ENCODE measurements at places on chromosomes 1 and 21.
A peak's percentile ranks its signal among the peaks of the same experiment; 100 is the strongest.

GRCh38 chr21:31457675-31458074 lies 113.6 kb upstream of the TIAM1 start:
- DNase-seq = no peak

DNA sequence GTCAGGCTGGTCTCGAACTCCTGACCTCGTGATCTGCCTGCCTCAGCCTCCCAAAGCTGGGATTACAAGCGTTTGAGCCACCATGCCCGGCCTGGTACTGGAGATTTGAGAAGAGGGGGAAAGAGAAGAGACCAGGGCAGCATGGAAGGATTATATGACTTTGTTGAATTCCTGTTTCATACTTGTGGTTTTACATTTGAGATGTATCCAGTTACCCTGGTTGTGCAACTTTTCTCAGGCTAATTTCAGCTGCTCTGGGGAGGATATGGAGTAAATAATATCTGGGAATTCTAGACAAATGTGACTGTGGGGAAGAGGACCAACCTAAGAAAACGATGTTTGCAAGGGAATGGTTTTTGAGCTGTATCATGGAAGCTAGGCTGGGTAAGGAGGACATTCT lies 89.5 kb upstream of the GREM2 start:
- no peak for DNase-seq

- no peak for DNase-seq
These were observed 39.5 kb downstream of the PHACTR4 start for GRCh38 chr1:28409090-28409489.

- DNase-seq = no peak
These were observed 862 bp upstream of the DIPK1A start for GRCh38 chr1:92961896-92962752.

DNA sequence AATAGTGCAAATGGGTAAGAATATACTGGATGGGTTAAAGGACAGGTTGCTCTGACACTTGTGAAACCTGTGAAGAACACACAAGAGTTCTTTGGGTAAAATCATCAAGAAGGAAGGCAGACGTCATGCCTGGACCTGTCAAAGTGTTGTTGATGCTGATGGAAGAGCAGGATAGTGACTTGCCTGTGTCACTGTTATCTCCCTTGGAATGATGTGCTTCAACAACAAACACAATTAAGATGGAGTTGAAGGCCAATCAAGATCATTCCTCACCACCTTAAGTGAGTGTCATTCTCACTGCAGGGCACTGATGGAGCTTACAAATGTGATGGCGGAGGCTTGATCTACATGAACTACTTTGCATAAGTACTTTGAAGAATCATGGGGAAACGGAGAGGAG lies 73.2 kb downstream of the LRRN2 start:
- DNase-seq = no peak

GRCh38 chr21:42781150-42781970 lies 98.0 kb downstream of the WDR4 start:
- DNase-seq = no peak

GRCh38 chr1:25103164-25103795 lies 129.0 kb downstream of the SYF2 start:
- DNase-seq = no peak

DNA sequence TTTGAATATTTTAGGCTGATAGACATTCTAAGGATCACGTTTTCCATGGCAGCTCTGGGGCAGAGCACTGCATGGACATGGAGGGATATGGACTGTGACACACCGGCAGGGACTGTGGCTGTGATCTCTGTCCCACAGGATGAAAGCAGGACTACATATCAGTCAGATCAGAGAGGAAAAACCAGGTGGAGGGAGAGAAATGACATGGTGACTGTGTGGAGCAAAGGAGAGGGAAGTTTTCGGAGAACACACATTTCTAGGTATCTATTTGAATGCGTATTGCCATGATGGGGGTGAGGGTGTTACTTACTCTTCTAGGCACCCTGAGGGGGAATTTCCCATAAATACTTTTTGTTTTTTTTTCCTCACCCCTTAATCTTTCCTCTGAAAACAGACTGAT lies 3.2 kb upstream of the CD1C start:
- no peak for DNase-seq

GRCh38 chr1:154863315-154864174 lies 6.5 kb downstream of the KCNN3 start:
- no peak for DNase-seq

DNA sequence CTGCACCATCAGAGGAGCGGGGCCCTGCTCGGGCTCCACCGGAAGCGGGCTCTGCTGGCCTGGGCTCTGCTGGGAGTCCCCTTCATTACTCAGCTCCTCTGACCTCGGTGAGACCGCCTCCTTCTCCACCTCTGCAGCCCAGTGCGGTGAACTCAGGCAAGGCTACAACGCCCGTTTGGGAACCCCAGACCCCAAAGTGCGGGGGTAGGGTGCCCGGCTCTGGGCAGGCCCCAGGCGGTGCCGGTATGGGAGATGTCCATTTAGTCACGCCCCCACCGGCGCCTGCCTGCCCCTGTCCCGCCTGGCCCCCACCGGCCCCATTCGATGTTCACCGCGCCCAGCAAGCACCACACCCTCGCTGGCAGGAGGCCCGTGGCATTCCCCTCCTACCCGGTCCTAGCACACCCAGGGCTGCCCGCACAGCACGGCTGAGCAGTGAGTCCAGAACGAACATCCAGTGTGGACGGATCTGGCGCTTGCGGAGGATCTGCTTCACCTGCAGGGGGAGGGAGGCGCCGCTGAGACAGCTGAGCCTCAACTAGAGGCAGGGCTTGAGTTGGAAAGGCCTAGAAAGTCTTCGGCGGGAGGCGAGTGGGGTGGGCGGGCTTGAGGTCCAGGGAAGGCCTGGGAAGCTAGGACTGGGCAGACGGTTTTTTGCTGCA lies 10.0 kb downstream of the MAP3K6 start:
- no peak for DNase-seq

- no peak for DNase-seq
These were observed 98.8 kb downstream of the RASAL2 start for GRCh38 chr1:178192686-178193085.

DNA sequence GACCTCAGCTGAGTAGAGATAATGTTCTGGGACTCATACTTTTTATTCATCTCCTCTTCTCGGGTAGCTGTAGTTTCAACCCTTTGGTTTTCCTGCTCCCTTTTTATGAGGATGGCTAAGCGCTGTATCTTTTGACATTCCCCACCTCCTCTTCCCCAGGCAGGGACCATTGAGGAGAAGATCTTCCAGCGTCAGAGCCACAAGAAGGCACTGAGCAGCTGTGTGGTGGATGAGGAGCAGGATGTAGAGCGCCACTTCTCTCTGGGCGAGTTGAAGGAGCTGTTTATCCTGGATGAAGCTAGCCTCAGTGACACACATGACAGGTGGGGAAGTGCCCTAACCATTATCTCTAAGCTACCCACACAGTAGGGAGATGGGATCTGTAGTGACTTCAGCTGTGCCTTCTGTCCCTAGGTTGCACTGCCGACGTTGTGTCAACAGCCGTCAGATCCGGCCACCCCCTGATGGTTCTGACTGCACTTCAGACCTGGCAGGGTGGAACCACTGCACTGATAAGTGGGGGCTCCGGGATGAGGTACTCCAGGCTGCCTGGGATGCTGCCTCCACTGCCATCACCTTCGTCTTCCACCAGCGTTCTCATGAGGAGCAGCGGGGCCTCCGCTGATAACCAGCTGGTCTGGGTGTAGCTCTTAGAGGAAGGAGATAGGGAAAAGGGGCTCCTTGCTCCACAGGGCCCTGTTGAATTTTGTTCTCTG lies 25.6 kb downstream of the LRRC41 start:
- DNase-seq = no peak

- no peak for DNase-seq
These were observed 9.3 kb downstream of the SLC35E2B start for GRCh38 chr1:1683104-1683905.

GRCh38 chr21:33234635-33235520 lies 5.1 kb downstream of the IFNAR2 start:
- no peak for DNase-seq

DNA sequence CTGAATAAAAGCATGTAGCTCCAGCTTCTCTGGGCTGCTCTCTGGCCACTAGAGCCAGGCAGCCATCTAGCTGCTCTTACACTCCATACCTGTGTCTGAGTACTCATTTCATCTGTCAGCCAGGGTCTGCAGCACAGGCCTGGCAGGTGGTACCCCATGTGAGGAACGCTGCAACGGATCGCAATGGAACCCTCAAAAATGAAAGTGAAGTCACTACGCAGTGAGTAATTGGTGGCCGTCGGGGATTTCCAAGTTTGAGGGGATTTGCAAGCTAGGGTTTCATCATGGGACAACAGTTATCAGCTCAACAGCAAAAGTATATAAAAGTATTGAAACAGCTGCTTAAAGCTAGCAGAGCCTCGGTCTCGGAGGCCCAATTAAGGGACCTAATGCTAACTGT lies 186.7 kb downstream of the HFM1 start:
- peak; percentile 74 for DNase-seq

- no peak for DNase-seq
These were observed 8.1 kb upstream of the INKA2 start for GRCh38 chr1:111747282-111747734.

- DNase-seq = no peak
These were observed 22.7 kb upstream of the ACTRT2 start for GRCh38 chr1:2998503-2999100.

DNA sequence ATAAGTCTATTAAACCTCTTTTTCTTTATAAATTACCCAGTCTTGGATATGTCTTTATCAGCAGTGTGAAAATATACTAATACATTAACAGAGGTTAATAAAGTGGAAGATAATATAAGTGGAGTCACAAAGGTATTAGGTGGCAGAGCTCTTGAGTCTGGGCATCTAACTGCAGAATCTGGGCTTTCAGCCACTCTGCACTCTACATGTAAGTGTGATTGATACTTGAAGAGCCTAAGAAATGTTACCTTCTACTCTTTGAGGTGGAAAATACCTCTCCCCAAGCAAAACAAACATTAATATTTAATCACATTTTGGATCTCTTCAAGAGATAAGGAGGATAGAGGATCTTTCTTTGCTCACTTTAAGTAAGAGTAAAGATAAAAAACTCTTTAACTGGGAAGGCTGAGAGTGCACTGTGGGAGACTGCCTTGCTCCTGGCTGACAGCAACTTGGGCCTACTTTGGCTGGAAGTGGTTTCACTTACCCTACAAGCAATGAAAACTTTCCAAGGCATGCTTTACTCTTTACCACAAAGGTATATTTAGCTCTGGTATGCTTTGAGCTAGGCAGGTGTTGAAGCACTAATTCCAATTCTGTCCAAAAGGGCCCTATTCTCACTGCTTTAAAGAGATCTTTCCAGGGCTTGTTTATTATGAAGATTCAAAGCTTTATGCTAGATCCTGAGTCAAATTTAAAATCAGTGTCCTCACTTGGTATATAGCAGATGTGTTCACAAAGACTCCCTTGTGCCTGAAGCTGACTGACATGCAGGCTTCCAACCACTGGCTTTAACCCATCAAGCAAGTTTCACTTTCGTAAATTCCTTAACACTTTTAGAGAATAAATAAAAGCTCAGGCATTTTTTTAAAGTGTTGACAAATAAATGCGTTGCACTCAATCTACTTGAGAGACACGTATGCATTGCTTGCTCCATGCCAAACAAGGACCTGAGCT lies 245.3 kb upstream of the ZP4 start:
- DNase-seq = no peak

DNA sequence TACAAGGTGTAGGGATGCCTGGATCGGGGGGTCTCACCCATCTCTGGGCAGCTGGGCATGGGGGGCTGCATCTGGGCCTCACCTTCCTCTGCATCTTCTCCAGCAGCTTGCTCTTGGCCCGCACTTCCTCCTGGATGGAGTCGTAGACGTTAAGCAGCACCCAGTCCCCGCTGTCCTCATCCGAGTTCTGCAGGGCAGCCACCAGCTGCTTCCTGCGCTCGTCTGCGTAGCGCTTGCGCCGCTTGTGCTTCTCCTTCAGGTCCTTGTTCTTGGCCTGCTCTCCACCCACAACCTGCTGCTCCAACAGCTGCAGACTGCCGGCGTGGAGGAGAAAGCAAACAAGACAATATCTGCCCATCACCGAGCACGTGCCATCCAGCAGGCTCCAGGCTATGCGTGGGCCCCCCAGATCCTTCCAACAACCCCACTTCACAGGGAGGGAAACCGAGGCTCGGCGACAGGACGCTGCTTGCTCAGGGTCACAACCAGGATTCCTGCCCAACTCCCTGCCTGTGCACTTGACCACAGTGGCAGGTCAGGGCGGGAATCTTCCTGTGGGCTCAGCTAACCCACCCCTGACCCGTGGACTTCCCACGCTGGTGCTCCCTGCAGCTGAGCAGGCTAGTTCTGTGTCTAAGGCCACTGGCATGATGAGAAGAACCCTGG lies 21.5 kb upstream of the DDOST start:
- DNase-seq = no peak

DNA sequence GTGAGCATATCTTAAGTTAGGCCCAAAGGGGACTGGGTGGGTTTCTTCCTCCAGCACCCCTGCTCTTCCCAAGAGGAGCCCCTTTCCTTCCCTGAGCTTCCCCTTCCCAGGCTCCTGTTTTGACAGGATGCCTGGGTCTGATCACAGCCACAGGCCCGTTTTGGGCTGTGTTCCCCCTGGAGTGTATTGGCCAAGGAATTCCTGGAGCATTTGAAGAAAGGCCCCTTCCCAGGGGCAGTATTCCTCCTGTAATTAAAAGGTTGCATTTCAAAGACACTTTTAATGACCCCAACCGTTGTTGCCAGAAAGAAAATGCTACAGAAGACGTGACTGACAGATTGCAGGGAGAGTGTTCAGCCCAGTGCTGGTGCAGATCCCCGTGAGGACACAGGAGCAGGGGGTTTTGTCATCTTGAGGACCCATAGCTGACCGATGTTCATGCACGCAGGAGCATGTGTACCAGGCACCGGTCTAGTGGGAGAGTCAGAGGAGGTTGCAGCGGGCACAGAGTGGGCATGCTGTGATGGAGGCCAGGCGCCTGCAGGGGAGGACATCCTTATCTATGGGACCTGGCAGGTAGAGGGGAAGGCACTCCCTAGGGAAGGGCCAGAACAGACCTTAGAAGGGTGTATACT lies 19.3 kb upstream of the LBR start:
- DNase-seq = no peak

DNA sequence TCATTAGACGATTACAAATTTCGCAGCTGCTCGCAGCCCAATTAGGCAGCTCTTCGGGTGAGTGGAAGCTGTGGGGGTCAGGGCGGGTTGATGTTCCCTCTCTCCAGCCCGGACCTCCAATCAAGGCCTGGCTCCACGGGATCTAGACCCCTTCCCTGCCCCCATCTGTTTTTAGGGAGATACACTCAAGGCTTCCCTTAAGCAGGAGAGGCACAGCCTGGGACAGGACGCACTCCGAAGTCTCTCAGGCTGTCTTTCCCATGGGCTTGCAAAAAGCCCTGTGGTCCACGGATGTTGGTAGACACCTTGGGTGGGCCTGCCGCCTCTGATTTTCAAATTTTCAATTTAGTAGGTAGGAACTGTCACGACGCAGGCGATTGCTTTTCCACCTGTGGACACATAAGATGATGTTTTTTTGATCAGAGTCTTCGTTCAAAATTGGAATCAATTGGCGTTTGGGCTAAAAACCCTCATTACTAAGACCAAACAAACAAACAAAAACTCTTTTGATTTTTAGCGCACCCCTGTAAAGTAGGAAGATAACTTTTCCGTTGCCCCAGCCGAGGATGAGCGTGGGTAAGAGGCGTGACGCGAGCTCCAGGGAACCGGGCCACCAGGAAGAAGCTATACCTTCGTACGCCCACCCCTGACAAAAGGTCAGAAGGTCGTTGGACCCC lies 2.5 kb upstream of the LHX8 start:
- DNase-seq = no peak

Data from esophagus muscularis mucosa (tissue), 4 donors.